ENCODE measurements at places on chromosomes 5 and 9.
A peak's percentile ranks its signal among the peaks of the same experiment; 100 is the strongest.

DNA sequence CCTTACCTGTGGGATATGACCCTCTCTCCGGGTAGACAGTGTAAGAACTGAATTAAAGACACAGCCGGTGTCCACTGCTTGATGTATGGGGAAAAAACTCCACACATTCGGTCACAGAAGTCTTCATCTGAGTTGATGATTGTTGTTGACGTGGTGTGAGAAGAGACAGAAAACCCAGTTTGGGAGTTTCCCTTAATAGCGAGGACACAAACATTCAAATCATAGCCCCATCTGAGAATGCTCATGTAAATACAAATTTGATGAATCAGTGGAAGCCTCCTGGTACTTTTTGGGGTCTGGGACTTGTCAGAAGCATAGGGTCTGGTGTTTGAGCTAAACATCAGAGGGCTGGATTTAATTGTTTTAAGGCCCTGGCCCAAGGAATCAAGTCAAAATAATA is 11.0 kb downstream of the HAVCR1 start:
- no peak for DNase-seq

DNA sequence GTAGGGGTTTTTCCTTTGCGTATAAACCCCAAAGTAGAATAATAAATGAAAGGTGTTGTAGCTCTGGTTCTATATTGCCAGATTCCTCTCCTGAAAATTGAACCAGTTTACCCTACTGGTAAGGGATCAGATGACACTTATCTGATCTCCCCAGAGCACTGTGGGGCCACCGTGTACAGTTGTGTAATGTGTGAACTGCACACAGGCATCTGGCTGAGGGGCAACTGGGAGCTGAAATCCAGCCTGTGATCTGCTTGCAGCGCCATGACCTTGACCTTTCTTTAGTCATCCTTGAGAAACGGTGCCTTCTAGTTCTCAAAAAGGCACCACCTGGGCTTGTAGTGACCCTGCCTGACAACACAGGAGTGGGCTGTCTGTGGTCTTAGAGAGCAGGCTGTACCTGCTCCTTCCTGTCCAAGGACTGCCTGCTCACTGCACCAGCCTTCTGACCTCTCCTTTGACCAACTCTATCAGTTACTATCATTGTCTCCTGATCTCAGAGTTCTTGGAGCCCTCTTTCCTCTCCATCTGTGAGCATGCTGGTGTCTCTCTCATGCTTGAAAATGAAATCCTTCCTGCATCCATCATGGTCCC is 40.2 kb downstream of the PDE6A start:
- no peak for DNase-seq

DNA sequence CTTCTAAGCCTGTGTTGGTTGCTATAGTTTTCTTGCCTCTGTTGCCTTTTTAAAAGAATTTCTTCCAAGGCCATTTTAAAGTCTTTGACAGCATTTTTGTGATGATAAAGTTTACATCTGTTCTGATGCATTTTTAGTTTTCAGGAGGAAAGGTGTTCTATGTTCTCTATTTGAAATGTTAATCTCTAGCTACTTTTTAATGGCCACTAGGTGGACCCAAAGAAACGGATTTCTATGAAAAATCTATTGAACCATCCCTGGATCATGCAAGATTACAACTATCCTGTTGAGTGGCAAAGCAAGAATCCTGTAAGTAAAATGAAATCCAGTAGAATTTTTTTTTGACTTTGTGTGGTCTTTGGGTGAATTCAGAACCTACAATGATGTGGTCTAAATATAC is 60.2 kb downstream of the MELK start:
- peak; percentile 31 for DNase-seq

DNA sequence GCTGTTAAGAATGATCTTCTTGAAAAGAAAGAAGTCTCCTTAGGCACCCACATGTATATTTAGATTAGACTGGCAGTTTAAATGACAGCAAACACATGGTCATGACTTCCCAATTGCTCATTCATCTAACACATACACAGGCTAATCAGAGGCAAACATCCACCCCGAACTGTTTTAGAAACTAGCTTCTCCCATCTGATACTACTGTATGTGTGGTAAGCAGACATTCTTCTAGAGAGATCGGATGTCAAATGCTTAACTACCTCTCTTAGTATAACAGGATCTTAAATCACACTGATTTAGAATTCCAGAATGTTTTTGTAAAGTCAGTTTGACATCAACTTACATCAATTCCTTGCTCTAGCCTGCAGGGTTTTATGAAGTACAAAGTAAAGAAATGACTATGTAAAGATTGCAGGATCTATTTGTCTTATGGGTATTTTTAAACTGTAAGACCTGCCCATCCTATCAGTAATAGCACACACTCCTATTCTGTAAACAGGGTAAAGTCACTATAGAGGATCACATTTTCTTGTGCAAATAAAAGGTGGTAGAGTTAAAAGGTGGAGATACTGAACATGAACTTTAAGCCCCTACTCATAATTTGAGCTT is 239.7 kb downstream of the MLLT3 start:
- DNase-seq = peak; percentile 31

DNA sequence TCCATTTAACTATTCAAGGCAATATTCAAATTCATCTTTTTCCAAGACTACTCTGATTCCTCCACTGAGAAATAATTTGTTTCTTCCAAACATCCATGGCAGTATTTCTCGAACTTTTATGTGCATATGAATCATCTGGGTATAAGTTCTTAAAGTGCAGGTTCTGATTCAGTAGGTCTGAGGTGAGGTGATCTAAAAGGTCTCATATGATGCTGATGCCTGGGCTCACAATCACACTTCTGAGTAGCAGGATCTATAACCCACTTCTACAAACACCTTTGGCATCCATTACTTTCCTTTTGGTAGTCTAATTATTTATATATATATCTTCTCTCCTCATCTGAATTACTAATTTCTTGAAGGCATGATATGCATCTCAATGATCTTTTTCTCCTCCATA is 7.2 kb downstream of the ERP44 start:
- DNase-seq = no peak

GRCh38 chr9:28930766-28931165 is 1357.5 kb upstream of the C9orf72 start:
- DNase-seq = no peak

DNA sequence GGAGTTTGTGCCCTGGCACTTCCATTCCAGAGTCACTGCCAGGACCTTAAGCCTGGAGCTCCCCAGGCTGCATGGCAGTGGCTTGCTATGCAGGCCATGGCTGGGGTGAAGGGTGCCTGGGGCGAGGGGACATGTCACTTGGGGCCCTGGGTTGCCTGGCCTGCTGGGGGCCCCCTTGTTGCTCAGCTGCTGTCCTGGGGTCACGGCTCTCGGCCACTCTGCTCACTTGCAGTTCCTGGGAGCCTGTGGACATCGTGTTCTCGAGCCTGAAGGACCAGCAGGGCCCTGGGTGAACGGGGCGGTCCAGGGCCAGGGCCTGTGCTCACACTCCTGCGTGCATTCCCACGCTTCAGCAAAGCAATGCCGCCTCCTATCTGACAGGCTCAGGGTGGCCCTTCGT is 14.5 kb upstream of the SLC2A6 start:
- DNase-seq = no peak

GRCh38 chr9:4080921-4081895 is 218.7 kb downstream of the GLIS3 start:
- DNase-seq = peak; percentile 29

GRCh38 chr5:117652036-117652957 is 1077.7 kb upstream of the SEMA6A start:
- DNase-seq = no peak

GRCh38 chr5:72379936-72380335 is 59.8 kb downstream of the PTCD2 start:
- no peak for DNase-seq

- no peak for DNase-seq
Observed at GRCh38 chr5:170597109-170597751, 93.4 kb downstream of the KCNIP1 start.

DNA sequence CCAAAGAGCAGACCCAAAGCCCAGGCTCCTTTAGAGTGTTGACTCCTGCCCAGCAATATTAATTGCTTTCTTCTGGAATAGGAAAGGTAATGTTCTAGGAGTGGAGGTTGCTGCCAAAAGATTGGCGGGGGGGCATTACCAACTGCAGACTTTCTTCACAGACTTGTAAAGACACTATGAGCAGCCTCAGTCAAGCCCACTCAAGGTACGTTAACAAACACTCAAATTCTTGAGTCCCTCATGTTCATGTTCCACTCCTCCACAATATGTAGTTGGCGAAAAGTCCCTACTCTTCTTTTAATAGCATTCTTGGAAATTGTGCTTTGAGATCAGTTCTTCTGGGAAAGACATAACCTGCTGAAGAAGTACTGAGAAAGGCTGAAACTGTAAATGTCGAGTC is 409.2 kb upstream of the KIF2A start:
- no peak for DNase-seq

DNA sequence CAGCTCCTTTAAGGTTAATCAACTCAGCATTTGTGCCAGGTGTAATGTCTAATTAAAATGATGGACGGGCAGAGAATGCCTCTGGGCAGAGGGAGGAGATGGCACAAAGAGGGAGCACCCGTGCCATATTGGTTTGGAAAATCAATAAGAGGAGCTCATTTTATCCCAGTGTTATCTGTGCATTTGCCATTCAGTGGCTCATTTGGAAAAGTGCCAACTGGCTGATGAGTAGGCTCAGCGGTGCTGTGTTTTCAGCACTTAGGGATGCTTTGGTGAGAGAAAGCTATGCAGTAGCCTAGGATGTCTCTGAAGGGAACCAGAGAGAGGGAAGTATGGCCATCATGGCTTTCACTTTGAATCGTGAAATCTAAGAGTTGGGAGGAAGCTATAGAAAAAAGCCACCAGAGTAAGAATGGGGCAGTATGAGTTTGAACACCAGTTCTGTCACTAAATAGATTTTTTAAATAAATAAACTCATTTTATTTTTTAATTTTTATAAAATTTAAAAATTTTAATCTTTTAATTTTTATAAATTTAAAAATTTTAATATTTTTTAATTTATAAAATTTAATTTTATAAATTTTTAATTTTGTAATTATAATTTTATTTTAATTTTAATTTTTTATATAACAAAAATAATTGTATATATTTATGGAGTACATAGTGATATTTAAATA is 472.8 kb downstream of the BRINP1 start:
- DNase-seq = peak; percentile 54

DNA sequence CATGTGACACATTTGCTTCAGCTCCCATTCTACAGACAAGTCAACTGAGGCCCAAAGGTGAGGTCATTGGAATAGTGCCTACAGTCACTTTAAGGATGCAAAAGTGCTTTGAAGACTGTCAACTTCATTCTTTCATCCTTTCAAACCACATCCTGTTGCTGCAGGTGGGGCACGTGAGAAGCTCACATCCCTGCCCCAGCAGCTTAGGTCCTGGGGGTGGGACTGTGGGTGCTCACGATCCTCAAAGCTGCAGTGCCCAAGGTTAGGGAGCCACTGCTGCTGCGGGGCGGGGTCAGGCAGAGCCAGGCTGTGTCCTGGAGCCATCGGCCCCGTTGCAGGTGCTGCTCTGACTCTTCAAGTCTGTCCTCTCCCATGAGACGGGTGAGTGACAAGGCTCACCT is 57.9 kb upstream of the IER5L start:
- DNase-seq = no peak

DNA sequence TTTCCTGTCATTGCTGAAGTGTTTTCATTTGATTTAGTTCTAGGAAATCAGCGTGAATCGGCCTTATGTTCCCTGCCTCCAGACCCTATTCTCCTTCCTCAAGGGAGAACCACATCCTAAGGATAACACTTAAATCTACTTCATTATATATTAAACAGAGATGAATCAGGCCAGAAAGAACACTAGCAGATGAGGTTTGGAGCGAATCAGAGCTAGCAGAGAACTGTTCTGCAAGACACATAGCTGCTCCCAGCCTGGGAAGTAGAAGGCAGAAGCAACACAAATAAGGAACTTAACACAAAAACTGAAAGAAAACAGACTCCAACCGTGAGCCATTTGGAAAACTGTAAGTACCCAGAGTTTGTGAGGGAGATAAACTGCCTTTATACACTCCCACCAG is 718.2 kb downstream of the SEMA5A start:
- DNase-seq = no peak

GRCh38 chr5:155628346-155628745 is 614.8 kb downstream of the KIF4B start:
- no peak for DNase-seq

Measured in NCI-H82 (cell line).